ENCODE measurements at places on chromosomes 7 and 10.

DNA sequence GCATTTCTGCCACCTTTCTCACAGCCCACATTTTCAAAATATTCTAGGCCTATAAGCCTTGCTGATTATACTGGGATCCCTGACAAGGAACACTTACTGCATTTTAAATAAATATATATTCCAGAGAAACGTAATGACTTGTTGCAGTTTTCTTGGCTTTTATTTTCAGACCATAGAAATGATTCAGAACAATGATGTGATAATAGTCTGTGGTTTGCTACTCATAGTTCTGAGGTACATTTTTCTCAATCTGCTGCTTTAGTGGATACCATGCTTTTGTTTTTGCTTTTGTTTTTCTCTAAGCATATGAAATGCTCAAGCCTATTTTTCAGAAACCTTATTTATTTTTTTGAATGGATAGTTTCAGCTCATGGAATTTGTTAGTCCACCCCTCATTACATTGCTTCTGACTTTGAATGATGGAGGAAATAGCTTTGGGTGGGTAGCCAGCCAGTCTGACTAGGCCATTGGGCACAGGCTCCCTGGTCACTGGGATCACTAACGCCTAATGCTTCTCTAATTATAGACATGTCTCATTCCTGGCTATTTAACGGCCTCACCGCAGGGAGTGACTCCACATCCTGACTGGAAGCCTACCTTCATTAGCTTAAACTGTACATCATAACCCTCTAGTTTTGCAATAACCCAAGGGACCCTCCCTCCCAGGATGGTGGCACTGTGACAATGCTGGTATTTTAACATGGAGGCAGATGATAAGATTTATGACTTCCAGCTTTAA is 66.1 kb downstream of the MBL2 start:
- DNase-seq = no peak

DNA sequence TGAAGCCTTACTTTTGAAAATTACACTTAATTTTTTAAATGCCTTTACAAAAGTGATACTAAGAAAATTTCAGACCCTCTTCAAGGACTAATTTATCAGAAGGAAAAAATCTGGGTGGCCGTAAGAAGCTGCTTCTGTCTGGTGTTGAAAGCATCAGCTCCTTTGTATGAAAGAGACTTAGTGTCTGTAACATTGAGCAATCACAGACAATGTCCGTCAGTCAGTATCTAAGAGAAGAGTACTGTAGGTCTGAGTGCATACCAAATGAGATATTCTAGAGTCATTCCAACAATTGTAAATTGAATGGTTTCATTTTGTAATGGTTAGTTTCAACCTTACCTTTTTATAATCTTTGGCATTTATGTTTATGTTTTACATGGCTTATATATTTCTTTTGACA is 11.1 kb upstream of the MDFIC start:
- no peak for DNase-seq

GRCh38 chr10:45441239-45442190 is 67.5 kb downstream of the ALOX5 start:
- DNase-seq = no peak

DNA sequence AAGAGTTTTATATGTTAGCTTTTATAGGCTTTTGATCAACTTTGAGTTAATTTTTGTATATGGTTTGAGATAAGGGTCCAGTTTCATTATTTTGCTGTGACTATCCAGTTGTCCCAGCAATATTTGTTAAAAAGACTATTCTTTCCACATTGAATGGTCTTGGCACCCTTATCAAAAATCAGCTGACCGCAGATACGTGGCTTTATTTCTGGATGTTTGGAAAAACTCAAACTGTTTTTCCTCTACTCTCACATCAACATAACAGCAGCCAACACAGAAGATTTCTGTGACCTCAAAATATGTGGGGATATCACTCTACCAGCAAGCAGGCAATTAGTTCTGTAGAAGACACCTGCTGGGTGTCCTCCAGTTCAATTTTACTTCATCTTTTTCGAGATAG is 116.6 kb upstream of the GLCCI1 start:
- DNase-seq = no peak

DNA sequence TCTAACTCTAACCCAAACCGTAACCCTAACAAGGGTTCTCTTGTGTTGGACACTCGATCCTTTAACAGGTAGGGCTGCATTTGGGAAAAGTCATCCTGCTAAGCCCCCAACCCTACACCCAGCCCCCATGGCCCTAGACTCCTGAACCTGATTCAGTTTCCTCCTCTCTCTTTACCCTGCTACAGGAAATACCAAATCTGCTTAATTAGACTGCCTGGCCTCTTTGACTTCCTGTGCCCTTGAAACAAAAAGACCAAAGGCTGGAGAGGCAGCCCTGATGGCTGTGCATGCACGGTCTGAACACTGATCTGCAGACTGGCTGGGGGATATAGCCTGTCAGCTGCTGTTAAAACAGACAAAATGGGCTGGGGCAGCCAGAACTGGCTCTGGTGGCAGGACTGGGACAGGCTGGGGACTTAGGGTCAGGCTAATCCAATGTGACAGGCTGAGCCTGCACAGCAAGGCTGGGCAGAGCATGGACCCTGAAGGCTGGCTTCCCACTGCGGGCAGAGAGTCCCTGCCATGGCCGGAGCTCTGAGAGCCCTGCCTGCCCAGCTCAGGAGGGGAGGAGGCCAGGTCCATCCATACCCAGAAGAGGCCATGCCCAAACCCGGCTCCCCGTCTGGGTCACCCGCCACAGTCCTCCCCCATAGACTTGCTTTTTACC is 51.0 kb upstream of the MSMB start:
- no peak for DNase-seq

GRCh38 chr7:116577320-116577871 is 52.6 kb downstream of the CAV1 start:
- no peak for DNase-seq

- no peak for DNase-seq
Observed at GRCh38 chr10:75487755-75488125, 56.3 kb downstream of the LRMDA start.

DNA sequence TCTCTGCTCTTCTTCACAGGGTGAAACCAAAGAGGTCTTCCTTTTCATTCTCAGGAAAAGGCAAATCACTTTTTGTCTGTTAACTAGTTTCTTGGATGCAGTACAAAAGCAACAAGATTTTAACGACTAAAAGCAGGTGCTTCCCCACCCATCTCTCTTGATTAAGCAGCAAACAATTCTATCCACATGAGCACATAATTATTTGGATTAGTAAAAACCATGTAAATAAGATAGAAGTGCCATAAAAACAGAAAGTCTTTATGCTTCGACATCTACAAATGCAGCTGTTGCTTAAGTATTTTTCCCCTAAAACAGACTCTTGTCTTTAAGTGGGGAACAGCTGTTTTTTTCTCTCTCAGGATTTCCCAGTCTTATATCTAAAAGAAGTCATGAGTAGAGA is 37.4 kb downstream of the USP54 start:
- no peak for DNase-seq

- no peak for DNase-seq
Observed at GRCh38 chr10:23604613-23605012, 165.7 kb downstream of the OTUD1 start.

- no peak for DNase-seq
Observed at GRCh38 chr7:29990931-29991330, 1.3 kb upstream of the SCRN1 start.

- DNase-seq = no peak
Observed at GRCh38 chr10:19466709-19467108, 349.5 kb upstream of the PLXDC2 start.

DNA sequence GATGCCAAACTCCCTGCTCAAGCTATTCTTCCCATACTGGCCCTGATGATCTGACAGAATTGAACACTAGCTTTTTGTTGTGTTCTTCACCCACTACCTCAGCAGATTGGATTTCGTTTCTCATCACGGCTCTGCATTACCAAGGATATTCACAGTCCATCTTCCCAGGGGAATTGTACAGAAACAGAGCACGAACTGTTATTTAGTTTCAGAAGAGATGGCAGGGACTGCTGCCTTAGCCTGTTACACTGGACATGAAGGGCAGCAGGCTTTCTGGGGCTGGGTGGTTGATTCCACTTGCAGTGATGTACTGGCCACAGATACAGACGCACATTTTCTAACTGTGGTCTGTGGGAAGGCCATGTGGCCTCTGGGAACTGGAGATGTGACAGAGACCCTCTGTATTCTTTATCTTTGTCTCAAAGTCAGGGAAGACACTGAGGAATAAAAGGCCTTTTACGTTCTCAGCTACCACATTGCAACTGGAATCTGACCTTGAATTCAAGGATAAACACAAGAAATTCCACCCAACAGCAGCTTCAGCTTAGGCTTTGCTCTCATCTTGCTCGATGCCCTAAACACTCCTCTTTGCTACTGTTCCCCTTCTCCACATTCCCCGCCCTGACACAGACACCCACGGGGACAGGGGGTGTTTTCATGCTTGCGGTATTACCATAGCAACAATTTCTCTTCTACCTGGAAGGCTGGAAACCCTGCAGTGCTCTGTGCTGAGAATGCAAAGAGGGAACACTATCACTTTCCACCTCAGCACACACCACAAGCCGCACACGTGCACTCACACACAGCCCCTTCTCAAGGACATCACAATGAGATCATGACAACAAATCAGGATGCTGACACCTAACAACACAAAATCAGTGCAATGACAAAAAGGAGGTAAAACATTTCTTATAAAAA is 81.7 kb downstream of the RNF216 start:
- no peak for DNase-seq

GRCh38 chr10:47189802-47190201 is 110.2 kb upstream of the GDF10 start:
- no peak for DNase-seq

GRCh38 chr7:55493408-55493807 is 78.9 kb downstream of the VOPP1 start:
- no peak for DNase-seq

- no peak for DNase-seq
Observed at GRCh38 chr7:6237011-6237410, 35.4 kb downstream of the CYTH3 start.

DNA sequence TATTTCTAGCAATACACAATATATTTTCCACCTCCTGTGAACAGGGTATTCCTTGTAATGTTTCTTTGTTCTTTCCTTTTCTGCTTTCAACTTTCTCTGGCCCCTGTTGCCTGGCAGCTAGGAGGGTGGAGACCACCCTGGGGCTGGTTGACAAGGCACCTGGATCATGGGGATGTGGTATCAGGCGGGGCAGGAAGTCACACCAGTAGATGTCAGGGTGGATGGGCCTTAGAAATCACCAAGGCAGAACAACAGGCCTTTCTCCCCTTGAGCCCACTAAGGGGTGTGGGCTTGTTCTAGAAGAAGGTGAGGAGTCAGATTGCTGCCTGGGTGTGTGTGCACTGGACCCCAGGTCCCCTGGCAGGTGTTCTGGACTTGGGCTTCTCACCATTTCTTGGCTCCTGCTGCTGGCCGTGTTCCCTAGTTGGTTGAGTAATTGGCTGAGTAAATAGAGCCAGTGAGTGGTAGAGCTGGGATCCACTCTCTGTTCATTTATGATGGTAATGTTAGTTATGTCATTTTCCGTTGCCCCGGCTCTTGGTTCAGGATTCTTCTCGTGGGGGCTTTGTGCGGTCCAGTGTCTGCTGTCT is 24.9 kb downstream of the ZNF783 start:
- DNase-seq = no peak

DNA sequence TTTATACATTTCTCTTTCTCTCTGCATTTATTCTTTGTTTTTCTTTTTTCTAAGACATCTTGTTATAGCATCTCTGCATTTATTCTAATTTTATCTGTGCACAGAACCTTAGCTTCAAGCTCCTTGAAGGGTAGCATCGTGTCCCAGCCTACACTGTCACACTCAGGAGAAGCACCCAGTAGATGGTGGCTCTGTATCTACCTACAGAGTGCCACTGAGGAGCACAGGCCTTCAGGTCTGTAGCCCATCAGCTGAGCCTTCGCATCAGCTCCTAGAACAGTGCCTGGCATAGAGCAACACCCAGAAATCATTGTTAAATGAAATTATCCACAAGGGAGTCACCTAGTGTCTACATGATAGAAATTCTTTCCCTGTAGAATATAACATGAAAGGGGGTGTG is 203.0 kb upstream of the KLF14 start:
- no peak for DNase-seq

DNA sequence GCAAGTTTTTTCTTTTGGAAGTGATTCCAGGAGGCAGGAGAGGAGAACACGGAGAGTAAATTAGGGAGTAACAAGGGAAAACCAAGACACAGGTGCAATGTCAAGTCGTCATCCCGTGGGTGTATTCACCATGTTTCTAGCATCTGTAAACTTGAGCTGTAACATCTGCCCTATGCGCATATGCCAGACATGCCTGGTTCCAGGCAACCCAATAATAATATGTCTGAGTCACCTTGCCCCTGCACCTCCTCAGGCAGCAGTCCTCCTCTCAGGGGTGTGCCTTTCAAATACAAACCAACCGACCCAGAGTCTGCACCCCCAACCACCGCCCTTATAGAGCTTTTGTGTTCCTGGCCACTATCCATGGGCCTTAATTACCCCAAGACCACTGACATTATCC is 107.0 kb upstream of the PDE1C start:
- DNase-seq = no peak
